ENCODE measurements at places on chromosomes 6 and 20.

GRCh38 chr20:24873025-24873620 is 75.9 kb upstream of the CST7 start:
- no peak for DNase-seq

GRCh38 chr20:49706630-49707091 is 7.0 kb downstream of the B4GALT5 start:
- no peak for DNase-seq

DNA sequence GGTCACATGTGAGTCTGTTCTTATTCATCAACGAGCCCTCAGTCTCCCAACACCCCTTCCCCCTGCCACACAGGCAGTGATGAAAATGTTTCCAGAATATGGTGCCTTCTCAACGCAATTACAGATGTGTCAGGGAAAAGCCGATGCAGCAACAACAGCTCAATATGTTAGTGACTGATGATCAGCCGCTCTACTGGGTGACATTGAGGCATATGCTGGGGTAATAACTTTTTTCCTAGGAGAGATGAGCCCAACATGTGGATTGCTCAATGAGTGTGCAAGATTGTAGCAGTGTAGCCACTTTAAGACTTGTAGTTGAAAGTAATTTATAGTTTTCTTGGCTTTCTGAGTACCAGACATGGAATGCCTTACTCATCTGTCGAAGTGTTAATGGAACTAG is 49.4 kb downstream of the DTD1 start:
- DNase-seq = no peak

GRCh38 chr6:29071831-29072723 is 15.0 kb downstream of the OR2B3 start:
- no peak for DNase-seq

DNA sequence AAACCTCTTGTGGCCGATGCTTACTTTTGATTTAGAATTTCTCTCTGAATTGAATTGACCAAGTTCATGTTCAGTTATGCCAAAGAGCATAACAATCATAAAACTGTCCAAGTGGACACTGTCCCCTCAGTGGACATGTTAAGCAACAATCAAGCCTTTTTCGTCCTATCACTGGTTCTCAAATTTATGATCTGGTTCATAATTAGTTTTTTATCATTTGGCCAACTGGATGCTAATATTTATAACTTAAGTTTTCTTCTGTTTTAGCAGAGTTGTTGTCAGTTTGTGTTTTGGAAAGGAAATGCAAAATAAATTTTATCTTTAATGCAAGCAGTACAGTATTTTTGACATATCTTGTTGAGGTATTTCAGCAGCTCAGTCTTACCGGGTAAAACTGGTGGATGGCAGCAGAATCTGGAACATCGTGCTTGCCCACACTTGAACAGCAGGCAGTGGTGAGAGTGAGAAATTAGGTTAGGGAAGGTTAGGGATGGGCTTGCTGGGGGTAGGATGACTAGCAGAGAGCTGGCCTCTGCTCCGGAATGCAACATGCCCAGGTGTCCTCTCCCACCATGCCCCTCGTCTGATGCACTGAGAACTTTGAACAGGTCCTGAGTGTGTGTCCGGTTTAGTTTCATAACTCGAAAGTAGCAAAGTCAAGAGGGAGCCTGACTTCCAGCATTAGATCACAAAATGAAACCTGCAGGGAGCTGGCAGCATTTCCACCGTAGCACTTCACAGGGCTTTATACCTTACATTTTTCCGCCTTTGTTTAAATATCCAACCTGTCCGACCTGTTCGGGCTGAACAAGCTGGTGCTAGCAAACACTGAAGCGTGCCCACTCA is 93.1 kb downstream of the RREB1 start:
- no peak for DNase-seq

GRCh38 chr6:148559848-148560433 is 186.9 kb upstream of the UST start:
- peak; percentile 65 for DNase-seq

DNA sequence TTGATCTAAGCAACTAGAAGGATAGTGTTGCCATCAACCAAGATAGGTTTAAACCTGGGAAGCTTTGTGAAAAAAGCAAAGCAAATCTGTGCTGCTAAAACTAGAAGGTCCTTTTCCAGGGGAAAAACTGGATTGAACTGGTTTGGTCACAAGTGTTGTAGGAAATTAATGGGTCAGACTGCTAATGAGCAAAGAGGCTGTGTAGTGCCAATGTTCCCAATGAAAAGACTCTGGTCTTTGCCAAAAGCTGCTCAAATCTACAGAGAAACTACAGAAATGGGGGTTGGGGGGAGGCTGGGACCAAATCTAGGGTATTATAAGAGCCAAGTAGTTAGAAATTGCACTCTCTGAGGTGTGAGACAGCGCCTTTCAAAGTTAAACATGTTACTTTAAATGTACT is 85.0 kb downstream of the PLCG1 start:
- no peak for DNase-seq

- DNase-seq = no peak
Observed at GRCh38 chr20:13862245-13862644, 77.4 kb downstream of the NDUFAF5 start.

- no peak for DNase-seq
Observed at GRCh38 chr20:21808863-21809664, 103.6 kb downstream of the PAX1 start.

DNA sequence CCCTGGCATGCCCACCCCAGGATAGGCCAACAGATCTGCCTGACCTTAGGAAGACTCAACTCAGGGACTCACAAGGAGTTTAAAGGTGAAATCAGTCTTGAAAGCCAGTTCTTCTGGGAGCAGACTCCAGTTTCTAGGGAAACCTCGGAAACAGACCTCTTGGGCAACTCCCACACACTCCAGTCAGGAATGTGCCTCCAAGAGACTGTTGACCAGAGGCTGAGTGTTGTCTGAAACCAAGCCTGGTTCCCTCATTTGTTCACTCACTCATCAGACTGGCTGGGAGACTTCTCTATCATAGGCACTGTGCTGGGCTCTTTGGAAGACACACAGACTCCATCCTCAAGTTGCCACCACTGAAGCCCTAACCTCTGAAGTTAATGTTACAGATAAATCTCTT is 1.8 kb downstream of the TREM1 start:
- DNase-seq = no peak

DNA sequence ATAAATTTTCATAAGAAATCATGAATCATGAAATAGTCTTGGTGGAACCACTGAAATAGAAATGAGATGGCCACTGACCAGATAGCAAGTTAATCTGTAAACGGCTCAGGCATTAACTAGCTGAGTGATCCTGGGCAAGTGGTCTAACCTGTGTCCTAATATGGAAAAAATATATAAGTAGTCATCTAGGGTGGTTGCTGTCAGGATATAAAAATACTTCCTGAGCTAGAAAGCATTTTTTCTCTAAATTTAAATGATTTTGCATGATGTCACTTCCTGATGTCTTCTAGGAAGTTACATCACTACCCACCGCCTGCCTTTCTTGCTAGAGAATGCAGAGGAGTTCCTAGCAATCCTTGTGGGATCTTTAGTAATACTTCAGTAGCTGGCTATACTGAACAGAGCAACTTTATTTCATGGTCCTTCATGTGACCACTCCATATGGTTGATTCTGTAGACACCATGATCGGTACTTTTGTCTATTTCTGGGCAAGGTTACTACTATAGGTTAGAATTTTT is 228.1 kb upstream of the CEP162 start:
- DNase-seq = no peak

- DNase-seq = no peak
Observed at GRCh38 chr6:117613920-117614560, 11.7 kb upstream of the GOPC start.

GRCh38 chr6:36920546-36920945 is 34.0 kb upstream of the PI16 start:
- no peak for DNase-seq

- DNase-seq = no peak
Observed at GRCh38 chr6:81906709-81907204, 154.3 kb upstream of the TENT5A start.

- DNase-seq = no peak
Observed at GRCh38 chr6:62971976-62972658, 239.2 kb upstream of the FKBP1C start.

- no peak for DNase-seq
Observed at GRCh38 chr6:55953335-55953734, 77.9 kb upstream of the BMP5 start.

DNA sequence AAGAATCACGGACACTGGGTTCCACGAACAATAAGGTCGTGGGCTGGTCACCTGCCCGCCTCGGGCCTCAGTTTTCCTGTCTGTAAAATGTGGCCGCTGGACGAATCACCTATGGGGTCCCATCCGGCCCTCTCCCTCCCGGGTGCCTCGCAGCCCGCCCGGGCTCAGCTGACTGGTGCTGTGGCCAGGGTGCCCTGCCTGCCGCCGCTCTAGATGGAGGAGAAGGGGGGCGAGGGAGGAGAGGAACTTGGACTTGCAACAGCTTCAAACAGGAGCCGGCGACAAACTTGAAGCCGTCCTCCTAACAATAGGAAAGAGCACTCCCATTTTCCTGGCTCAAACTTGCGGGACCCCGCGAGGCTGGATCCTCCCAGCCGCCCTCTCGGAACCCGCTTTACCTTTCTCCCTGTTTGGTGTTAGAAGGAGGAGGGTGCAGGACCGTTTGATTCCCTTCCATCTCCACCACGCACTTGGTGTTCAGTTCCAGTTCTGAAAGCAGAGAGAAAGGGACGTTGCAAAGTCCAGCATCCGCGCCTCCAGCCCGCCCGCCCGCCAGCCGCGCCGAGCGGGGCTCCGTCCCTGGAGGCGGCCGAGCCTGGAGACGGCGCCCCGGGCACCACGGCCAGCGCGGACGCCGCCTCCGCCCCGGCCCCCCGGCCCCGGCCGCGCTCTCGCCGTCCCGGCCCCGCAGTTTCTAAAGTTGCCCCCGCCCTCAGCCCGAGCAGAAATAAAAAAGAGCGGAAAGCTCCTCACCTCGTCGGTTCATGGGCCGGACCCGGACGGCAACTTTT is 584 bp downstream of the KIF13A start:
- peak; percentile 11 for DNase-seq

- DNase-seq = no peak
Observed at GRCh38 chr6:64034291-64034690, 398.7 kb downstream of the PHF3 start.

DNA sequence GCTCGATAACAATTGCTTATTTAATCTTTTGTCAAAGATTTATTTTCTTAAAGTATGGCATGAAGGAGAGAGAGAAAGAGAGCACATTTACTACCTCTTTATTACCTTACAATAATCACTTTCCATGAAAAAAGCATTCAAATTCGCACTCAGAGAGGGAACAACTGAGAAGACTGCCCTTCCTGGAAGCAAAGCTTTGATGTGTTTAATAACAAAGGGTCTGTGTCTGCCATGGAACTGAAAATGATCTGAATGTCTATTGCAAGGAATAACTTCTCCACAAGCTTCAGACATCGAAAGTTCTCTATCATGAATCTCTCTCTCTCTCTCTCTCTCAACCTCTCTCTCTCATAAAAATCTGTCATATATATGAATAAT is 308.9 kb downstream of the HDGFL1 start:
- DNase-seq = no peak

- no peak for DNase-seq
Observed at GRCh38 chr20:36579996-36580545, 6.7 kb downstream of the TGIF2 start.

DNA sequence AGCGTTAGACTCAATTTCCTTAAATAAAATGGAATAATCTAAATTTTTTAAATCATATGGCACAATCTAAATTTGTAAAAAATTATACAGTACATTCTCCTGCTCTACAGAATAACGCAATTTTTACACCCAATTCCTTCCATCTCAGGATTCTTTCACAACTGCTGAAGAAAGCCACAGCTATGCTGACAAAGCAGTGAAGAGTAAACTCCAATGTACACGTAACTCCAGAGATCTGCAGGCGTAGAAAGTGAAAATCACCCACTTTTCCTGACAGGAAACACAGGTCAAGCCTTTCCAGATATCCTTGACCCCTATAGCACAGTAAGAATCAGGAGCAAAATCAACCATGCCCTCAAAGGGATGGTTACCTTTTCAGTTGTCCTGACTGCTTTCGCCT is 27.4 kb downstream of the EPHA7 start:
- DNase-seq = no peak

DNA sequence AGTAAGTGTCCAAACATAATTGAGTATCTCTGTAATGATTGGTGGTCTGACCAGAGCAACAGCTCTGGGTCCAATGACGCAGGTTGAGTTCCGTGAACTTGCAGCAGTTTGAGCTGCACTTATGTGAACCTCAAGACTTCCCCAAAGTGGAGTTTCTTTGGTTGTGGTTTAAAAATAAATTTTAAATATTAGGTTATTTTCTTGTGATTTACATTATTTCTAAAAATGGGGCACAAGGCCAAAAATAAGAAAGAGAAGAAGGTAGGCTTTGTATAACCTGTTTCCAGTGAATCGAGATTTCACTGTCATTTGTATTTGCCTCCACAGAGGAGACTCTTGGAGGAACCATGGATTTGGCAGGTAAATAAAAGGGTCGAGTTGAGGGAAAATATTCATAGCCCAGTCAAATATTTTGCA is 166.4 kb upstream of the ZNF217 start:
- no peak for DNase-seq

DNA sequence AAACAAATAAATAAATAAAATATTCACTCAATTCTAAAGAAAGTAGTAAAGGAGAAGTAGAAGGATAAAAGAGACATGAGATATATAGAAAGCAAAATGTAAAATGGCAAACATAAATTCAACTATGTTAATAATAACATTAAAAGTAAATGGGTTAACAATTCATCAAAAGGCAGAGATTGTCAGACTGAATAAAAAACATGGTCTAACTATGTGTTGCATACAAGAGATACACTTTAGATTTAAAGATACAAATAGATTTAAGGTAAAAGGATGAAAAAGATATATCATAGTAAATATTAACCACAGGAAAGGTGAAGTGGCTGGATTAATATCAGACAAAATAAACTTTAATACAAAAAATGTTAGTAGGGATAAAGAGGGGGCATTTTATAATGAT is 35.8 kb upstream of the PDE10A start:
- DNase-seq = no peak

- DNase-seq = no peak
Observed at GRCh38 chr20:62663145-62664018, 21.1 kb downstream of the SLCO4A1 start.
